Kasumi-1 (cell line): ENCODE measurements at places on chromosomes 6 and 20.

DNA sequence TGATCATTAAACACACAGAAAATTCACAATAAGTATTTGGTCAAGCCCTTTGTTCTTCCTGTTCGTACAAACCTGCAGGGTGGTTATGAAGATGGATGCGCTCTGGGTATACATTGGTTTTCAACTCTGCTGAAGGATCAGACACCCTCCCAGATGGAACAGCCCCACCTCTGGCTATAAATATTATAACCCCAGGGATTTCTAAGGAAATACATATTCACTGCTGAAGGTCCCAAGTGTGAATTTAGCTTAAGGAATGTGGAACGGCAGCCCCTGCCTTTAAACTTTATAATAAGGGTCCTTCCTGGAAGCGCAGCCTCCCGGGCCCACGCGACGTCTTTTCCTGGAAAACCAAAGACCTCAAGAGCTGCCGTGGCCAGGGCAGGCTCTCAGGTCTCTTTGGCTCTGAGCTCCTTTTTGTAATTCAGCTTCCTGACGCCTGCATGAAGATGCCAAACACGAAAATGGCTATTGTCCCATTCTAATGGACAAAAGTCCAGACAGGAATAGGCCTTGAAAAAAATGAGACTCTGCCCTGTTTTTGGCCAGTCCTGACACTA lies 172.4 kb upstream of the SSTR4 start:
- DNase-seq = no peak

- DNase-seq = no peak
Observed at GRCh38 chr6:109318328-109318876, 63.9 kb downstream of the CD164 start.

GRCh38 chr6:111012143-111012452 lies 30.3 kb downstream of the RPF2 start:
- DNase-seq = no peak

DNA sequence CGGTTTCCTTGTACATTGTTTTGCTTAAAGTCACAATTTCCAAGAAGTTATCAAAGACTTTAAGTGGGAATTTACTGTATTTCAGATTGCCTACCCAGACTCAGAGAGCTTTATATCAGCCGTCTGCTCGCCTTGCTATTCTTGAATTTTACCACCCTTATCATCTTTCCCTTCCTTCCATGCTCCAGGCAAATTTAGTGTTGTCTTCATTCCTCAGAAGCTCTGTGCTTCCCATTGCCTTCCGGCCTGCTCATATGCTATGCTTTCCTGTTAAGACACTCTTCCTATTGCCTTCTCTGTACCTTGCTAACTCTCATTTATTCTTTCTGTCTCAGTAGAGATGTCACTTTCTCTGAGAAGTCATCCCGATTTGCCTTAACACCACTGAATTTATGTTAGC lies 52.1 kb downstream of the CD2AP start:
- DNase-seq = no peak

- DNase-seq = peak; percentile 22
Observed at GRCh38 chr6:27176096-27176495, 71.4 kb upstream of the PRSS16 start.

DNA sequence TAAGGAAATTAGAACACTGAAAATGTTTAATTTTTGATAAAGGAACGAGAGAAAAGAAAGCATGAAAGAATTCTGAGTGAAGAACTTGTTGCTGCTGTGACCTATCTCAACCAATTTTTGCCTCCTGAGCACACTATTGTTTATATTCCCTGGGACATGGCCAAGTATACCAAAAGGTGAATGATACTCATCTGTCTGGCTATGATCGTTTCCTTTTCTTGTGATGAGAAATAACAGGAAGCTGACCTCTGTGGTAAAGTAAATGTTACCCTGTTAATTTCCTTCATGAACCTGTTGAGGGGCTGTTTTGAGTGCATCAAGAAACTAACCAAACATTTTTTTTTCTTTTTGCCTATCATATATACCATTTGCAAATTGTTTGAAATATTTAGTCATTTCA lies 69.1 kb downstream of the FIG4 start:
- no peak for DNase-seq

- DNase-seq = no peak
Observed at GRCh38 chr6:155444120-155444917, 11.3 kb downstream of the NOX3 start.

DNA sequence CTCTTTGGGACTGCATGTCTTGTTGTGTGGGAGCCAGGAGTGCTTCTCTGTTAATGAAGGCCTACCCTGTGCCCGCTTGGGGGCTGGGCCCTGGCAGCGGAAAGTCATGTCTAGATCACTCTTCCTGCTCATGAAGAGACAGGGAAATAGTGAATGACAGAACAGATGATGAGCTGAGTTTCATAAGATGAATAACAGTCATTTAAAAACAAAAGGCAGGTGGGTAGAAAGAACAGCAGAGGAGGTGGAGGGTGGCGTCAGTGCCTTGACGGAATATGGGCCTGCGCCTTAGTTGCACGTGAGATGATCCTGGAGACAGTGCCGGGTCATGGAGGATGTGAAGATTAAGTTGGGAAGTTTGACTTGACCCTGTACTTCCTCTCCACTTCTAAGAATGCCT lies 85.5 kb downstream of the ARID1B start:
- no peak for DNase-seq

- DNase-seq = peak; percentile 1
Observed at GRCh38 chr6:161327360-161327953, 53.6 kb upstream of the AGPAT4 start.

DNA sequence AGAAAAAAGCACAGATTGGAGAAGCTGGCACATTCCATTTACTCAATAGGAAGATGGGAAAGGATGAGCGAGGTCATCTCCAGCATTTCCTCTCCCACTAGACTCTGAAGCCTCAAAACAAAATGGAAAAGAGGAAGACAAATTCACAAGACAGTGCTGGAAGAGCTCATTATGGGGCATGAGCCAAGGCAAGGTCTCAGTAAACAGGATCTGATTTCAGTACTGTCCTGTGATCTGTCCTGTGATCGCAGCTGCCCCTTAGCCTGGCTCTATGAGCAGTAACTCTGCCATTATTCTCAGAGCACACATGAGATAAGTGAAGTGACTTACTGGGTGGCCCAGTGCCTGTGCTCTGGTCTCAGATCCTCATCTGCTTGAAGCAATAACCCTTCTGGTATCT lies 68.1 kb upstream of the SLC4A11 start:
- no peak for DNase-seq
